Tibial nerve (tissue), 4 donors: ENCODE measurements at places on chromosomes 5 and 9.

DNA sequence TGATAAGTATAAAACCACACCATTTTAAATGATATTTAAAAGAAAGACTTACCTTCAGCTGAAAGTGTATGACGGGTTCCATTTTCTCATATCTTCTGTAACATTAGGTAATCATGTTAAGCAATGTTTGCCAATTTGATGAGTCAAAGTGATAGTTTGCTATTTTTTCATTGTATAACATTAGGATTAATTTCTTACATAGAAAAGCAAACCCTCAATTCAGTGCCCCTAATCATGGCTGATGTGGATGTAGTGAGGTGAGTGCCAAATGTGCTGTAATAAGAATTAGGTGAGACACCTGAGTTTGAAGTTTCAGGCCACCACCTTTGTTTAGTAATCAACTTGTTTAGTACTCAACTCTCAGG, 68.0 kb downstream of the UNC13B start:
- no peak for DNase-seq

GRCh38 chr9:93660352-93661046, 84.1 kb downstream of the PHF2 start:
- DNase-seq: peak; percentile 8

DNA sequence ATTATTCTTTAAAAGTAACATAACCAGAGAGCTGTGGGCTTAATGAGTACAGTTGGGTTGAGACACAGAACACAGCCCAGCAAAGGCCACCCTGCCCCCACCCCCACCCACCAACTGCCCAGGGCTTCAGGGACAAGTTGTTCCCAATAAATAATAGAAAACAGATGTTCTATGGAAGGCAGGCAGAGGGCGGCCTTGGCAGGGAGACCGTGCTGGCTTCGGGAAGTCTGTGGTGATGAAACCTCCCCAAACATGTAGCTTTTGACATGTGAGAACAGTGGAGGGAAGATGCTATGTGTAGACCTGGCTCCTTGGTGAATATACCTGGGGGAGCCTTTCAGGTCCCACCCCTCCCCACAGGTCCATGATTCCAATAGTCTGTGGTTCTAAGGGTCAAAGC, 10.0 kb downstream of the TRAF1 start:
- DNase-seq: peak; percentile 74

- DNase-seq: no peak
Measured at GRCh38 chr5:145917288-145917687, 19.1 kb upstream of the SH3RF2 start.

DNA sequence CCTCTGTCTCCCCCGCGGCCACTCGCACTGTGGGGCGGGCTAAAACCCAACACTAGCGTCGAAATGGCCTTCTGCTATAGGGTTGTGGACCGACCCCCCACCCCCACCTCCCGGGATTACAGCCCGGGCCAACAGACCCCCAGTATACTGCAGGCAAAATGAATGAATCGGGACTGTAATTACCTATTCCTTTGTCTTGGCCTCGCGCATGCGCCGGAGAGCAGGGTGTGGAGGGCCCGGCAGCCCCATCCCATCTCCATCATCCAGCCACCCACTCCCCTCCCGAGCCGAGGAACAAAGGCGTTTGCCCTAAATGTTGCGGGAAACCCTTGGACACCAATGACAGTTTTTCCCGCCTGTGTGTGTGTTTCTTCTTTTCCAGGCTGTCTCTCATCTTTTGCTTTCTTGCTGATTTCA, 1.6 kb downstream of the BASP1 start:
- DNase-seq: no peak

GRCh38 chr9:113628621-113629020, 165.1 kb downstream of the RGS3 start:
- DNase-seq: no peak

- no peak for DNase-seq
Measured at GRCh38 chr5:137199201-137199600, 299.9 kb downstream of the SPOCK1 start.

DNA sequence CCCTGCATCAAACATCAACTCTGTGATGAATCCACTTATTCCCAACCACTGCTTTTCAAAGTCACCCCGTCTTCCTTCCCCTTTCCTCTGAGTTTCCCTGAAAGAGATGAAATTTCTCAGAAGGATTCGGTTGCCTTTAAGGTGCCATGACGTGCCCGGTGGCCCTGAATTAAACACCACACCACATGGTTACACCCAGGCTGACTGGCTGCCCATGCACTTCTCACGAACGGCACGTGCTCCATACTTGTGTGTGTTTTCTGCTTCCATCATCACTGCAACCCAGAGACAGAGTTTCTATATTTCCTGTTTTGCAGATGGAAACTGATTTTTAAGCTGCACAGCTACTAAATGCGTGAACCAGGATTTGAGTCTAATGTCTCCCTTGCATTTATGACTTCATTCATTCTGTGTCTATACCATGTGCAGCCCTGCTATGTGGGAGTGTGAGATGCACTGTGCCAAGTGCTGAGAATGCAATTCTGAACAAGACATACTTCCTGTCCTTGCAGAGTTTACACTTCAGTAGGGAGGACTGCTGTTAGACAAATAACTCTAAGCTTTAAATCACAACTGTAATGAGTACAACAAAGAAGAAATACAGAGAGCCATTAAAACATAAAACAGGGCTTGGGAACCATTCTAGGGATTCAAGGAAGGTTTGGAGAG, 162.9 kb downstream of the NXNL2 start:
- DNase-seq: no peak

DNA sequence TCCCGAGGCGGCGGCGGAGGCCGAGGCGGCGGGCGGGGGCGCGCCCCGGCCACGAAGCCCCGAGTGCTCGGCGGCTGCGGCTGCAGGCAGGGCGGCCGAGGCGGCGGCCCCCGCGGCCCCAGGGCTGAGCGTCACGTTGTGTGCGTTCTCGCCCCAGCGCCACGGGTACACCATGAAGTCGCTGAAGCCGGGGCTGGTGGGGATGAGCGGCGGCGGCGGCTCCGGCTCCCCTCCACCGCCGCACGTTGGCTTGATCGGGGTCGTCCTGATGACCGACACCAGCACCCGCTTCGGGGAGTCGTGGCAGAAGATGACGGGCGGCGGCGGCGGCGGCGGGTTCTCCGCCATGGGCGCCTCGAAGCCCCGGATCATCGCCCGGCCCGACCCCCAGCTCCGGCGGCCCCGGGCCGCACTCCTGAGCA, 498 bp downstream of the ZNF367 start:
- no peak for DNase-seq

DNA sequence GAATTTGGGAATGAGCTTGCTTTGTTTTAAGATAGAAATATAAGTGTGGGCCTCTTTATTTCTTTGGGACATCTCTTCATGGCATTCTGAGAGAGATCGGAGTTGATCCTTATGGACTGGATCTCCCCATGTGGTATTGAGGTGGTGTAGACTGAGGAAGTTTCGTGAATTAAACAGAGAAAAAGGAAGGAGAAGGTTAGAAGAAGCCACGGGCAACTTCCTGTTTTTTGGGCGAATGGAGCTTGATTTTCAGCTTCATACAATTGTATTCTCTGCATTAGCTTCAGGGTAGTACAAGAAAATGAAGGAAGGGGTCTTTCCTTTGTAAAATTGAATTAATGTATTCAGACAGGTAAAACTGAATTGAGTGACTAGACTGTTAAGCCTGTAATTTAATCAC, 70.5 kb upstream of the HMHB1 start:
- no peak for DNase-seq

- DNase-seq: no peak
Measured at GRCh38 chr5:177035976-177036375, 13.5 kb downstream of the ZNF346 start.

- no peak for DNase-seq
Measured at GRCh38 chr5:60453186-60453976, 246.6 kb downstream of the DEPDC1B start.

GRCh38 chr9:71191708-71192107, 70.3 kb upstream of the TRPM3 start:
- no peak for DNase-seq

- DNase-seq: no peak
Measured at GRCh38 chr5:27773636-27774035, 735.2 kb upstream of the CDH9 start.

DNA sequence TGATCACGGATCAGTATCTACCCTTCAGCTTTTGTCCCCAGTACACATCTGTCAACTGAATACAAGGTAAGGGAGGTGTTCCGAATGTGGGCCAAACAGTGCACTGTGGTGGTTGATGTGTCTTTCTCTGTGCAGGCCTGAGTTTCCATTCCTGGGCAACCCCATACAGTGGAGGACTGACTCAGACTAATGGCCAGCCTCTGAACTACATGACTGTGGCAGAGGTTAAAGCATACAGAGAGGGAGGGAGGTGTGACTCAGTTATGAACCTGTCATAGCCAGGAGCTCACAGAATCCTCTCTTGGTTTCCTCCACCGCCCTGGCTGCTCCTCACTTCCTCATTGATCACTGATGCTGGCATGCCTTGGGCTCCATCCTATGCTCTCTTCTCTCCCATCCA, 136.4 kb upstream of the TAS2R1 start:
- no peak for DNase-seq

- no peak for DNase-seq
Measured at GRCh38 chr9:27784847-27785713, 211.8 kb upstream of the C9orf72 start.

DNA sequence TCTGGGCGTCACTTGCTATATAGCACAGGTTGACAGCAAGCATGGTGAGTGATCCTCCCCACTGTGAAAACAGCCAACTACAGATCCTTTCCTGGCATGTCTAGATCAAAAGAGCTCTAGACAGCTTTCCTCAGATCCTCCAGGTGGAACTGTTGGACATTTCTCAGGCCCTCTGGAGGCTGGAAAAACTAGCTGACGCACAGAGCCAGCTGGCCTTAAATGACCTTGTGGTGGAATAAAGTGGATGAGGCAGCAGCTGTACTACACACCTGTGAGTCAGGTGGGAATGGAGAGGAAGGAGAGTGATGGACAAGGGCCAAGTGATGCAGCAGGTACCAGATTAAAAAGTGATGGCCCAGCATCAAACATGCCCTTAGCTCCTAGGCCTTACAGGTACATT, 172.7 kb downstream of the TRIM32 start:
- no peak for DNase-seq

DNA sequence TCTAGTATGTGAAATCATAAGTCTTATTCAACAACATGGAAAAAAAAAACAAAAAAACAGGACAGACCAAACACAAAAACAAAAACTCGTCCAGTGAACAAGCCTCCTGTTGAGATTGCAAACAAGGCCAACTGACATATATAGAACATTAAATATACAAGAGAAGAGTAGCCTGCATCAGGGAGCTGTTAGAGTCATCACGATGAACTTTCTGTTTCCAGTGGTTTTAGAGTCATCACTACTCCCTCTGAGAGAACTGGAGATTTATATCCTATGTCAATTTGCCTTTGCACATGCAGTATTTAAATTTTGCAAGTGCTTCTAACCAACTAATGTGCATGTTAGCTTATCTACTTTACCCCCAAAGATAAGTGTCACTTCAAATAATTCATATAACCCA, 9.9 kb downstream of the SNCAIP start:
- no peak for DNase-seq

GRCh38 chr9:27377811-27378456, 81.0 kb upstream of the EQTN start:
- DNase-seq: no peak

DNA sequence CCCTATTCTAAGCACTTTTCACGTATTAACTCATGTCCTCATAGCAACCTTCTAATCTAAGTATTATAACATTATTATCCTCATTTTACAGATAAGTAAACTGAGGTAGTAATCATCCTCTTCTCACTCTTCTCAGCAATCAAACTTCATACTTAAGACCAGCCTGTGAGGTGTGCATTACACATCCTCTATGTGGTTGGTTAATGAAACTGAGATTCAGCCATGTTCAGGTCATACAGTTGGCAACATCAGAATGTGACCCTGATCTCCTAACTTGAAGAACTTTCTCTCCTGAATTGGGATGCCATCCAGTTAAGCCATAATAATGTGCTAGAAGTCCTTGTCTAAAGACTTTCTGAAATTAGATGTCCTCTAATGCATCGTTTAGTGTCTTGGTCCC, 275.1 kb upstream of the ANKRD55 start:
- DNase-seq: no peak

DNA sequence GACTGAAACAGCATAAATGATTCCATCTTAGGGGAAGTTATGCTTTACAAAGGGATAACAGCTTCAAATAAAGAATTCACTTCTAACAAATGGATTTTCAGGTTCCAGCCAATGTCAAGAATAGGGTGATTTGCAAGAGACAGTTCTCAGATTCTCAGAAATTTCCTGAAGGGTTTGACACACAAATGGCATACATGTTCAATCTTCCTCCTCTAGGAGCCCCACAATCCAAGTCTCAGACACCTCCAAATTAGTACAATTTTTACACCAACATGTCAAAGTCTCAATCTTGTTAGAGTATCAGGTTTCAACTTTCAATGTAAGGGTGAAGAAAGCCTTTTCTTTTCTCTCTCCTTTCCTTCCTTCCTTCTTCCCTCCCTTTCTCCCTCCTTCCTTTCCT, 996.6 kb downstream of the TLE1 start:
- no peak for DNase-seq

DNA sequence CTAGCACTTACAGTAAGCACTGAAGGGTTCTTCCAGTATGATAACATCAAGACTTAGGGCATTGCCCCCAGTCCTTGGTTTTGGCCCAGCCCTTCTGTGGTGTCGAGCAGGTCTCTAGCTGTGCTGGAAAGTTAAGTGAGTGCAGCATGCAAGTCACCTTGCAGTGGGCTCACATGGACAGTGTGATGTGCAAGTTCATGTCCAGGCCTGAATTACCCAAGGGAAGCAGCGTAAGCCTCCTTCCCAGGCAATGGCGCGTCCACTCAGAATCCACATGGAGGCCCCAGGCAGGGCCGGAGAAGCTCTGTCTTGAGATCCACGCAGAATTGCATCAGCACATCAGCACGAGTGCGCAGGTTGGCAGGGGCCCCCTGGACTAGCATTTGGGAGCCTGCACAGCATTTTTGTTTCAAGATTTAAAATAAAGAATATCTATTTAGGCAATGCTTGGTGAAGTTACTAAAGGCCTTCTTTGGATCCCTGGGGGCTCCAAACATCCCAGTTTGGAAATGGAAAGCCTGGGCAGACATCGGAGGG, 108.4 kb upstream of the ALDH1B1 start:
- no peak for DNase-seq

DNA sequence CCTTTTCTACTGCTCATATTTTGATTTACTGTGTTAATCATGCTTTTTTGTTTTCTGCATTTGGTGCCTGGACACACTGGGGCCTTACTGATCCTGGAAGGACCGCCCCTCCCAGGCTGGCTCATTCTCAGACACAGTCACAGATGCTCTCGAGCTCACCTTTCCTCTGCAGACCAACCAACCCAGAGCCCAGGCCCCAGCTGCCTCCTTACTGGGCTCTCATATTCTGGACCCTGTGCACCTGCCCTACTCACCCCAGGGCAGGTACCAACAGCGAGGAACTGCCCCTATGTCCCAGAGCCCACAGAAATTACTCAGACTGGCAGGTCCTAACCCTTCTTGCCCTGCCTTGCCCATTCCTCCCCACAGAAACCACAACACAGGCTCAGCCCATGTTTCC, 6.6 kb upstream of the OR2V2 start:
- no peak for DNase-seq

DNA sequence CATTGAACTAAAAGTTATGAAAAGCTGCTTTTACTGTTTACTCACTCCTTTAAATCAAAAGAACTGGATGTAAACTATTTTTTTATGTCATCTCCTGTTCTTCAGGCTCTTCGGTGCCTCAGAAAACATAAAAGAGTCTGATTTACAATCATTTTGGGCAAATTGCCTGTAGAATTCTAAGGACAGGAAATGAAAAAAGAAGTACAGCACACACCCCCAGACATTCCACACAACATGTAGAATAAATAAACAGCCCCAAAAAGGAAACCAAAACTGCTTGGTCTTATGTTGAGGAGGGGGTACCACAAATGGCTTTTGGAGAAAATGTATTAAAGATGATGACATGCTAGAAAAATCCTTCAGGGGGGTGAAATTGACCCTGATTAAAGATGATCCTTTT, 57.2 kb downstream of the ITGA1 start:
- DNase-seq: no peak
